SW480 (cell line): ENCODE measurements at places on chromosomes 6 and 20.
A peak's percentile ranks its signal among the peaks of the same experiment; 100 is the strongest.

- no peak for DNase-seq
These were observed 880.4 kb upstream of the MAN1A1 start for GRCh38 chr6:120230008-120230407.

DNA sequence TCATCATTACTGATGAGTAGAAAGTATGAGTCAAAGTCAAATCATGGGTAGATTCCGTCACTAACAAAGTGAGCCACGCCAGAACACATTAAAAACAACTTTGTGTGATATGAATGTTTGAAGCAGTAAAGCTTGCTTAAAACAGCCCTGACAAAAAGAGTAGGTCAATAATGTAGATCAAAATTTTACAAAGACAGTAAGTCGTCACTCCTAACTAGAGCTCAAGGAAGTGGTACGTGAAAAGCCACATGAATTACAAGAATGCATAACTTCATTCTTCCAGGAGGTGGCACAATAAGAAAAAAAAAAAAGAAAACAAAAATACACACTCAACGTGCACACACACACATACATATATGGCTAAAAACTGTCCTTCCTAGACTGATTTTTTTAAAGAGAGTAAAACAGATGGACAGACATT lies 69.9 kb downstream of the HACE1 start:
- DNase-seq: peak; percentile 29

DNA sequence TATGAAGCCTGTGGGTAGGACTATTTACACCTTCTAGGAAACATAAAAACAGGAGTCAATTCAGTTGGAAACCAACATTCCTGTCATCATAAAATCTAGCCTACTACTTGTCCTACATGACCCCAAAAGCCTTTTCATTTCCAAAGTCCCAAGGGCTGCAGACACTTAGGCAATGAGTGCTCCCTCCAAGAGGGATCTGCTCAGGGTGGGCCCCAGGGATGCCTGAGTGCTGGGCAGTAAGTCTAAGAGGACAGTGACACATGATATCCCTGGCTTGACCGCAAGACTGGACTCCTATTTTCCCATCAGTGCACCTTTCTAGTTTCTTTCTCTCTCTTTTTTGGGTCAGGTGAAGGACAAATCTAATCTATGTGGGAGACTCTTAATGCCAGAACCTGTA lies 1101.3 kb downstream of the GRIK2 start:
- no peak for DNase-seq

DNA sequence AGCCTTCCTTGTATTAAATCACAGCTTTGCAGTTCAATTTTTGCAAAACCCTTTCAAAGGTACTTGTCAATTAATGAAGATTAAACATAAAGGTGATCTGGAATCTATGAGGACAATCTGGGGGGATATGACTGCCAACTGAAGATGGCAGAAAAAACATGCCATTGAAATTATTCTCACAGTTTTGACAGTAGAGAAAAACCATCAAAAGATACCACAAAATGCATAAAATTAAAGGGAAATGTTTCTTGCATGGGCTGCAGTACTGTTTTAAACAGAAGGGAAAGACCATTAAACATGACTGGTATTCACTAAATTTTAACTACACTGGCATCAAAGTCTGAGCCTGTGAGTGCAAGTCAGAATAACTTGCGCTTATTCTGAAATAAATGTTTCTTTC lies 194.2 kb downstream of the ATXN1 start:
- no peak for DNase-seq

DNA sequence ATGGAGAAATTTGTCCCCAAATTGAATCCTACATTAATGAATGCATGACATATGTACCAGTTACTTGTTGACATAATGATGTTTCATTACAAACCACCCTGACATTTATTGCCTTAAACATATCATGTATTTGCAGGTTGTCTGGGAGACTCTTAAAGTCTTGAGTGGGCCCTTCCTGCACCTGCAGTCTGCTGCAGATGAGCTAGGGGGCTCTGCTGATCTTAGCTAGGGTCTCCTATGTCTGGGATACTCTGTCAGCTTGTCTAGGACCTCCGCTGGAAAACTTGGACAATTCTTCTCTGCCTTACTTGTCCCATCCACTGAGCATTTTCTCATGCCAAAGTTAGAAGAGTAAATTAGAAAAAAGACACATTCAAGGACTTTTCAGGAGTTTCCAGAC lies 581.6 kb downstream of the HAO1 start:
- DNase-seq: no peak

DNA sequence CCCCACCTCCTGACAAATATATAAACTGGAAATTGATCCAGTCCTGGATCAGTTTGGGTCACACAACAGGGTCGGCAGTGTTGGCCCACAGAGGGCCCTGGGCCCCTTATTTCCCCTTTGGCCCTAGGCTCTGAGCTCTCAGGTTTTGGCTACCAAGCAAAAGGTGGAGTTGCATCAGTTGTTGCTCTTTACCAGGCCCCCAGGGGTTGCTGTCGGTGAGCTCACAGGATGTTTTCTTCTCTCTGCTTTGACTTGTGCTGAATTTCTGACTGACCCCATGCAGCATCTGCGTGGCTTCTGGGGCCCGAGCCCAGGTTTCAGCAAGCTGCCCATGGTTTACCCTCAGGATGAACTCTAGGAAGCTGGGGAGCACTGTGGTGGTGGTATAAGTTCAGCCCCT lies 44.6 kb downstream of the PPARD start:
- no peak for DNase-seq

- DNase-seq: no peak
These were observed 71.8 kb downstream of the RIOK1 start for GRCh38 chr6:7461416-7461815.

DNA sequence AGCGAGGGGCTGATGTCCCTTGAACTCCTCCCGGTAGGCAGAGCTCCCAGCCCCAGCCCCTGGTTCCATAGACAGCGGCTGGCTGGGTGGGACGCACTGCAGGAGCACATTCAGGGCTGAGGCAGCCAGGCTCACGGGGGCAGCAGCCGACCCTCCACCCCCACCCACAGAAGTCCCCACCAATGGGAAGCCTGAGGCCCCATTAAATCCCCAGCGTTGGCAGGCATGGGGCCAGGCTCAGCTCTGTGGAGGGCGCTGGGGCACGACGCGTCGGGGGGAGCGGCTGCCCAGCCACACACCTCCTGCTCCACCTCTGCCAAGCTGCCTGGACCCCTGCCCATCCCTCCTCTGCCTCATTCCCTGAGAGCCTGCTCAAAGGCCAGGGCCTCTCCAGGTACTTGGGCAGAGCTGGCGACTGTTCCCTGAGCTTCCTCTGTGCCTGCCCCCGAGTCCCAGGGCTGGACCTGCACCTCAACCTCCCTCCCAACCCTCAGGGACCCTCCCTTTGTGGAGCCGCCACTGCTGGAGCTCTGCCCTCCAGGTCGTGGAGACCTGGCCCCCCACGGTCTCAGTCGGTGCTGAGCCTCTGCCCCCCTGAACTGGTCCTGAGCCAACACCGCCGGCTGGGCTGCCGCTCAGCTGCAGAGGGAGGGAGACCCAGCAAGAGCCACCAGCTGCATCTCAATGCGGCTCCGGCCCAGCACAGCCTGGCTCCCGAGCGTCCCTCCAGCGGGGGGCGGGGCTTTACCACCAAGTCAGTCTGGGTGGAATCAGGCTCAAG lies 9.1 kb downstream of the CHRNA4 start:
- DNase-seq: no peak

GRCh38 chr6:30006170-30007131 lies 54.6 kb upstream of the POLR1H start:
- DNase-seq: no peak

- DNase-seq: no peak
These were observed 31.4 kb upstream of the SEC63 start for GRCh38 chr6:107989166-107990094.
